ENCODE measurements at places on chromosomes 3 and 15. TPM values are rescaled to one million over a fixed set of nuclear protein-coding genes. Genes with fewer than 3 reads are reported as not detected.

- no peak for DNase-seq
Observed at GRCh38 chr15:36680751-36681150, 101.3 kb downstream of the CDIN1 start.

Gene LYZL4
- not detected for total RNA-seq

Gene APOD
- total RNA-seq: not detected

- DNase-seq: no peak
Observed at GRCh38 chr3:52777959-52778805, 783 bp downstream of the ITIH1 start.

GRCh38 chr3:103729547-103729946, 1294.7 kb downstream of the ZPLD1 start:
- DNase-seq: no peak

Gene C3orf22
- total RNA-seq: not detected

- no peak for DNase-seq
Observed at GRCh38 chr3:107356706-107357105, 20.5 kb upstream of the CCDC54 start.

All from CD4-positive, CD25-positive, alpha-beta regulatory T cell (primary cell).